AG04449 (cell line): ENCODE measurements at places on chromosomes 2 and 18.
A peak's percentile ranks its signal among the peaks of the same experiment; 100 is the strongest.

GRCh38 chr2:131156452-131157149, 51.5 kb downstream of the PLEKHB2 start:
- no peak for DNase-seq

GRCh38 chr2:69203166-69203985, 183.7 kb downstream of the GFPT1 start:
- DNase-seq: no peak

GRCh38 chr2:104878863-104879512, 25.1 kb downstream of the POU3F3 start:
- no peak for DNase-seq

DNA sequence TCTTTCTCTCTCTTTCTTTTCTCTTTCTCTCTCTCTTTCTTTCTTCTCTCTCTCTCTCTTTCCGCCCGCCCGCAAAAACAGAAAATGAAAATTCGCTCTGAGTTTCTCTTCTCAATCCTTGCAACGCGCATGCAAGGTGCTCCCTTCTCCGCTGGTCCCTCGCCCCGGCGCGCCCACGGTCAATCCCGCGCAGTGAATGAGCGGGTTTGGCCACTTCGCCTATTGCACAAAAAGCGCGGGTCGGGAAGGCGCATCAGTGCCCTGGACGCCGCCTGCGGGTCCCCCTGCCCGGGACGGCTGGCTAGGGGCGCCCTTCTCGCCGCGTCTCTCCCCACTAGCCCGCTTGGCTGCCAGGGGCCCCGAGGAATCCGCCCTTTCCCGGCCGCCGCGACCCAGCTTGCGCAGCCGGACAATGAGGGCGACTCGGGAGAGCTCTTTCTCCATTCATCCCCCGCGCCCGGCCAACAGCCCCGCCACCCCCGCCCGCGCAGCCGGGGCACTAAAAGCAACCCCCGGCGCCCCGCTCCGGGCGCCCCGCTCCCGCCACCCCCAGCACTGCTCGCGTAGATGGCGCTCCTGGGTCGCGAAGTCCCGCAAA, 706 bp downstream of the LAMA1 start:
- DNase-seq: no peak

- no peak for DNase-seq
Measured at GRCh38 chr2:216634370-216635148, 1.3 kb downstream of the IGFBP2 start.

GRCh38 chr2:3117650-3118216, 259.9 kb downstream of the EIPR1 start:
- no peak for DNase-seq

DNA sequence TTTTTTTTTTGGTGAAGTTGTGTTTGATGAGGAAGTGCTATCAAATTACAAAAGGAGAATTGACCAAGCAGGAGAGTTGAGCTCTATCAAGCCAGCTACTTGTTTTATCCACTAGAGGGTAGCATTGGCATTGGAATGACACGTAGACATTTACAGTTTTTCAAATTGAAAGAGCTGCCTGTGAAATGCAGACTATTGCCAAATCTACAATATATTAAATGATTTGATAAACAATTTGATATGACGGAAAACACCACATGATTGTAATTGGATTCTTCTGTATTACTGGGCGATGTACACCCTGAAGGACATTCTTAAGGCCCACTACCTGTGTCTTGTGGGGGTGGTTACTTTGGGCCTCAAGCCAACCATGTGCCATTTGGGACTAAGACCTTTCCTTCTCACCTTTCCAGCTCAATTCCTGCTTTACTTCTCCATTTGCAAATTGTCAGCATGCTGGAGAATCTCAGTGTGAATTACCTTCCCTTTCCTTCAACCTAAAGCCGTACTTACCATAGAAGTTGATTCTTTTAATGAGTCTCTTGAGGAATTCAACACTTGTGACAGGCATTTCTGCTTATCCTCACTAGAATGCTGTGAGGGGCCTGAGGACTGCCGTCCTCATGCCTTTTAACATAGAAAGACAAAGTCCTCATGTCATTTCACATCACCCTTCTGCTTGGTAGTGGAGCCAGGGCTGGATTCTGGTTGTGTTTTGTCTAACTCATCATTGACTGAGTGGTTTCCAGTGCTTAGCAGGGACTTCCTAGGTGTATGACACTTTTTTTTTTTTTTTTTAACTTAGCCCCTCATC, 134.8 kb upstream of the THUMPD2 start:
- peak; percentile 56 for DNase-seq

DNA sequence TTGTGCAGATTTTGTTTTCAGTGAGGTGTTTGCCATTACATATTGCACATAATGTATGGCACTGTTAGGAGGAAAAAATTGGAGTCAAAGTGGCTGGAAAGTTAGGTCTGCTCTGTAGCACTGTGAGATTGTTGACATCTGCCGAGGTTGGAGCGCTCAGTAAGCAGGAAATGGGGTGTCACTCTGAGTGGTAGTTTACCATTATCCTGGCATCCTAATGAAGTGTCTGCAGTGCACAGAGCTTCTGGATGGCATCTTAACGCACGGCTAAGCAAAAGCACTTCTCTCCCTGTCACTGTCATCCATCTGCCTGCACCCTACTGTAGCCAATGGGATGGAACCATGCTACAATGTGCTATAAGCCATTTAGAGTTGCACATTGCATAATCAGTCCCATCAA, 561.9 kb downstream of the ARHGAP15 start:
- DNase-seq: no peak

DNA sequence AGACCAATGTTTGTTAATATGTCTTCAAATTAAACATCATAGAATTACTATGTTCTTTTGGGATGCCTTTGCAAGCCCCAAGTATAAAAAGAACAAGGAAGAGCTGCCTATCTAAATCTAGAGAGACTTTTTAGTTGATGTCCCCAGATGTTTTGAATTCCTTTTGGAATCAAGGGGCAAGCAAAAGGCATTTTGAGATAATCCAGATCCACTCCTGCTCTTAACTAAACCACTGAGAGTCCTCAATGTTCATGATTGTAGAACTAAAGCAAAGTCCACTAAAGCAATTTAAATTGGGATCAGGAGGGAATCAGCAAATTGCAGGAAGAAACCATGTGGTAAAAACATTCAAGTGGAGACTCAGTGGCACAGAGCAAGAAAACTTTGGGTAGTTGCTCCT, 558.5 kb upstream of the VRK2 start:
- no peak for DNase-seq

DNA sequence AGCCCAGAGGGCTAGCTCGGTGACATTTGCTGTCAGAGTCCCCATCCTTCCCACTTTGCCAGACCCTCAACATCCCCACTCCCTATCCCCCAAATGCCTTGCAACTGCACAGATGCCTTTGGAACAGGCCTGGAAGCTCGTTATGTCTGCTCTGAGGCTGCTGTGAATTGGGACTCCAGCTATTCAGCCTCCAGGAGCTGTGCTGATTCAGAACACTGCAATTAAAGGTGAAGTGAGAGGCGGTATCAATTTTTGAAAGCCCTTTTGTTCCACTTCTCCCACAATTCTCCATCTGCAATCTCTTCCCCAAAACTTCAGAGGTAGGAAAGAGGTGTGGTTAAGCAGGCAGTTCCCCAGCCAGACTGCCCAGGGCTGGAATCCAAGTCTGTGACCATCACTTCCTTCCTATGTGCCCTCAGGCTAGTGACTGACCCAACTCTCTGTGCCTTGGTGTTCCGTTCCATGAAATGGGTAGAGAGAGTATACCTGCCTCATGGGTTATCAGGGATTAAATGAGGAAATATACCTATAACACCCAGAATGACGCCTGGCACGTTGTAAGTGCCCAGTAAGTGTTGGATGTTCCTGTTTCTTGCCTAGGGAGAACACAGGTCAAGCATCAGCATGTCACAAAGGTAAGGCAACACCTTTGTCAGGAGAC, 17.5 kb downstream of the NOSTRIN start:
- no peak for DNase-seq

GRCh38 chr2:239002591-239002953, 154.7 kb downstream of the TWIST2 start:
- no peak for DNase-seq

DNA sequence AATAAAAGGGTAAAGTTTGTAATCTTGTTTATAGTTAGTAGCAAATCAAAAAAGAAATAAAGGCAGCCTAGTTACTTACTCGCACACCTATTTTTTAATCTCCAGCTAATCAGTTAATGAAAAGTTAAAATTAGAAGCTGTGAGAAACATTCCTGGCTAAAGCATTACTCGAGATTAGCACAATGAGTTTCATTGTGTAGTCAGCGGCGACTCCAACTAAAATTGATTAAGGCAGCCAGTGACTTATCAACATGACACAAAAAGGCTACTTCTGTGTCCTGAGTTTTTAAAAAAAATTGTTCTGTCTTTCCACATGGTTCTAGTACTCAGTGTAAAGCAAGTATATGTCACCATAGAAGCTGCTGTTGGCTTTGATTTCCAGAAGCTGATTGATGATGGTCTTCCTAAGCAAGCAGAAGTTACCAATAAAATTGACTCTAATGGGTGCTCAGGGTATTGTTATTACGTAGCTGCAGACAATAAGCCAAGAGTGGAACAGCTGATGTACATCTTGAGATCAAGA, 159.2 kb downstream of the CPS1 start:
- DNase-seq: no peak

GRCh38 chr2:165562233-165562632, 92.7 kb downstream of the CSRNP3 start:
- no peak for DNase-seq

DNA sequence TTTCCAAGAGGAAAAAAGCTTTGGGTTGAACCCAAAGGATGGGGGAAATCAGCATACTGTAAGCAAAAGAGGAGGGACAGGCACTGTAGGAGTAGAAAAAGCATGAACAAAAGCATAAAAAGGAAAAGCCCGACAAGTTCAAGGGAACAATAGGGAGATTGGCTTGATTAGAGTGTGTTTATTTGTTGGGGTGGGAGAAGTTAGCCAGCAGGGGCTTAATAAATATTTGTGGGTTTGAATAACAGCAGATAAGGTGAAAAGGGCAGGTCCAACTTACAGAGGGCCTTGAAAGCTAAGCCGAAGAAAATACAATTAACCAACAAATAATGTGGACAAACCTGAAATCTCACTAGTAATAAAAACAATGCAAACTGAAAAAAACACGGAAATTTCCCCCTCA, 126.7 kb downstream of the THADA start:
- DNase-seq: no peak

DNA sequence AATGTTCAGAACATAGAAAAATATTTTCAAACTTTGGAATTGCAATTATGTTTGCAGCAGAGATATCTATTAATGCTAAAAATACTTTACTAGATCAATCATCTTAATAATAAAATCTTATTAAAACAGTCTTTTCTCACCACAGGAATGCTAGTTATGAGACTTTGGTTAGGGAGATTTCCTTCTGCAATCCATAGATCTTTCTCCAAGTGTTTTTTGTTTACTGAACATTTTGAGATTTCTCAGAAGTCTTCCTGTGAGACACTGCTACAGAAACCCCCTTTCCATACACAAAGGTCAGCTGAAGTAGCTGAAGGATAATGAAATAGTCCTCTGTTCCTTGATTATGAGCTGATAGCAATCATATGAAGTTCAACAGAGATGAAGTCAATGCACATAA, 59.4 kb upstream of the RAPH1 start:
- DNase-seq: peak; percentile 38

- no peak for DNase-seq
Measured at GRCh38 chr18:58180738-58181353, 136.8 kb downstream of the NEDD4L start.

DNA sequence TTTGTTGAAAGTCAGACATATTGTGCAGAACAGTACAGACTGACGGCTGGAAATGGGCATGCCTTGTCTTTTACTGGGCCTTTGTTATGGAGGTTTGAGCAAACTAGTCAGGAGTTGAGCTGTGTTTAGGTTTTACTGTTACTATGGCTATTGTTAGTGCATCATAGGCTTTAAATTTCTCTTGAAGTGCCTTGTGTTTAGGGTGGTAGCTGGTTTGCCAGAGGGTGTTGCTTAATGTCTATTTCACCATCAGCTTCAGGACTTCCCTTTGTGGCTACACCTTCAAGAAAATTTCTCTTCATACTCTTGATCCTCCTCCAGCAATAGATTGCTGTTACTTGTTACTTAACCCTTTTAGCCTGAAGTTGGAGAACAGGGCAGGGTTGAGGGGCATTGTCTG, 104.6 kb downstream of the CAPN13 start:
- no peak for DNase-seq

DNA sequence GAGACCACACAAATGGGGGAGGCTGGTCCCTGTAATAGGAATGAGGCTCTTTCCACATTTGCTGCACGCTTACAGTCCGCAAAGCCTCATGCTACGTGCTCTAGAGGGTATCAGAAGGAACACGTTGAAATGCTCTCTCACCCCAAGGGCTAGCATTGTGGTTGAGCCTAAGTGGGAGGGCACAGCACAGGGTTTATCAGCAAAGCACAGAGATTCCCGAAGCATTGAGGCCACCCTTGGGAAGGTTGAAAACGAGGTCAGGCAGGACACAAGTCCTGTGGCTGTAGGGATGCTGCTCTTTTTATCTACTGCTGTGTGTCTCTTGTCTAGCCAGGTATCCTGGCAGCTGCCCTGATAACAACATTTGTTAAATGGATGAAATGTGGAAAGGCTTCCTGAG, 378.3 kb downstream of the EN1 start:
- DNase-seq: no peak

- DNase-seq: no peak
Measured at GRCh38 chr18:4433717-4434116, 21.4 kb downstream of the DLGAP1 start.

- no peak for DNase-seq
Measured at GRCh38 chr2:171939058-171939742, 16.9 kb downstream of the HAT1 start.

- no peak for DNase-seq
Measured at GRCh38 chr2:174729797-174730697, 34.2 kb downstream of the CHRNA1 start.

- DNase-seq: peak; percentile 29
Measured at GRCh38 chr2:69087912-69088240, 74.9 kb downstream of the ANTXR1 start.

GRCh38 chr18:62436636-62437234, 86.1 kb upstream of the ZCCHC2 start:
- no peak for DNase-seq

DNA sequence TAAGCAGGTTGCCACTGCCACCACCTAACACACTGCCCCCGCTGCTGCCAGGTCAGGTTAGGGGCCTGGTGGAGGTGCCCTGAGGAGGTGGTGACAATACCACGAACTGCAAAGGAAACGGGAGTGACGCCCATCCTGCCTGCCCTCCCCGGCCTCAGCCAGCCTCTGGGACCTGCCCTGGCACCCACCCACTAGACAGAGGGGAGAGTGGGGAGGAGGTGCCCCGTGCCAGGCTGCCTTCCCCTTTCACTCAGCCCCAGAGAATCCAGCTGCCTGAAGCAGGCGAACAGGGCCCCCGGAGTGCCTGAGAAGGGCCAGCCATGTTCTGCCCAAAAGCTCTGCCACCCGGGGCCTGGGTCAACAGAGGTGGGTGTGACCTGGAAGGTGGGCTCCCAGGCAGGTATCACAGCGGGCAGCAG, 44.5 kb upstream of the FOSL2 start:
- no peak for DNase-seq

- peak; percentile 14 for DNase-seq
Measured at GRCh38 chr2:159326569-159327255, 40.2 kb upstream of the WDSUB1 start.

- DNase-seq: no peak
Measured at GRCh38 chr2:230090967-230091366, 22.2 kb upstream of the SLC16A14 start.
